ENCODE measurements at places on chromosomes 13 and 19.

DNA sequence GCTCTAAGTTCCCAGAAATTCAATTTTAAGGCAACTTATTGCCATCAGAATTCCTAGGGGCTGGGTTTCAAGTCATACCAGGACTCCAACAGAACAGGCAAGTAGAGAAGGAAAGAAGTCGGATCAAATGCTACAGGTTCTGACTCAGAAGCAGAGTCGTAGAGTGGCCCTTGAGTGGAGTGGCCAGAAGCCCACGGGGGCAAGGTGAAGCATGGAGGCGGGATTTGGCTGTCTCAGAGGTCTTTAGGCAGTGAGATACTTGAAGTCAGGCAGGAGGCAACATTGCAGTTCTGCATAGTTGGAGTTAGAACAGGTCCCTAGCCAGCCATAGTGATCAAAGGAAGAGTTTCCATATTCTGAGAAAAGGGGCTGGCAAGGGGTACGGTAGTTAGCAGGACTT is 111.6 kb downstream of the NHLRC3 start:
- DNase-seq: no peak

DNA sequence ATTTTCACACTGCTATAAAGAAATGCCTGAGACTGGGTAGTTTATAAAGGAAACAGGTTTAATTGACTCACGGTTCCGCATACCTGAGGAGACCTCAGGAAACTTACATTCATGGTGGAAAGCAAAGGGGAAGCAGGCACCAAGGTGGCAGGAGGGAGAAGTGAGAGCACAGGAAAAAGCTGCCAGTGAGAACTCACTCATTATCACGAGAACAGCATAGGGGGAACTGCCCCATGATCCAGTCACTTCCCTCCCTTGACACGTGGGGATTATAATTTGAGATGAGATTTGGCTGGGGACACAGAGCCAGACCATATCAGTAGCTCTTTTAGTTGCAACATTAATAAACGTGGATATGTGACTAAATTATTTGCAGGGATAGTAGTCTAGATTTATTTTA is 4.3 kb upstream of the KCTD4 start:
- DNase-seq: no peak

DNA sequence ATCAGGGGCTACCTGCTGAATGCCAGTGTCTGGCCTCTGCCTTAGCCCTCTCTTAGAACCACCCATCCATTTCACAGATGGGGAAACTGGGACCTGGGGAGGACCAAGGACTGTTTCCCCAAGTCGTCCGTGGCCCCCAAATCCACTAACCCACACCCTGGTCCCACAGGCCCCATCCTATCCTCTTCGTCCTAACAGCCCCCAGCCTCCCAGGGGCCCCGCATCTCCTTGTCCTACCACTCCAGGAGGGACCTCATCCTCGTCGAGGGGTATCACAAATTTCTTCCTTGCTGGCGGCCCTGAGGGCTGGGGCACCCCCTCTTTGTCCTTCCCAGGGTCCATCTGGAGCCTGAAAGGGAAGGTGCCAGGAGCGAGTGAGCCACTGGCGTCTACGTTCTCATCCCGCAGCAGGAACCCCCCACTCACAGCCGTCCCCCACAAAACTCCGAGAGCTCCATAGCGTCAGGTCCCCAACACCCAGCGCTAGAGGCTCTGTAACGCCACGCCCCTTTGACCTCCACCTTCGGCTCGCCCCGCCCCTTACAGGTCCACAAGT is 606 bp downstream of the ERCC1 start:
- no peak for DNase-seq

GRCh38 chr13:99575376-99576120 is 74.3 kb downstream of the TM9SF2 start:
- no peak for DNase-seq

GRCh38 chr19:9792206-9793070 is 23.9 kb upstream of the ZNF846 start:
- peak; percentile 91 for DNase-seq
